T-helper 17 cell (primary cell): ENCODE measurements at places on chromosomes 4 and X.

- DNase-seq: no peak
Measured at GRCh38 chrX:34197946-34198345, 65.8 kb upstream of the FAM47A start.

GRCh38 chr4:7722766-7723387 lies 216.8 kb downstream of the AFAP1 start:
- no peak for DNase-seq

DNA sequence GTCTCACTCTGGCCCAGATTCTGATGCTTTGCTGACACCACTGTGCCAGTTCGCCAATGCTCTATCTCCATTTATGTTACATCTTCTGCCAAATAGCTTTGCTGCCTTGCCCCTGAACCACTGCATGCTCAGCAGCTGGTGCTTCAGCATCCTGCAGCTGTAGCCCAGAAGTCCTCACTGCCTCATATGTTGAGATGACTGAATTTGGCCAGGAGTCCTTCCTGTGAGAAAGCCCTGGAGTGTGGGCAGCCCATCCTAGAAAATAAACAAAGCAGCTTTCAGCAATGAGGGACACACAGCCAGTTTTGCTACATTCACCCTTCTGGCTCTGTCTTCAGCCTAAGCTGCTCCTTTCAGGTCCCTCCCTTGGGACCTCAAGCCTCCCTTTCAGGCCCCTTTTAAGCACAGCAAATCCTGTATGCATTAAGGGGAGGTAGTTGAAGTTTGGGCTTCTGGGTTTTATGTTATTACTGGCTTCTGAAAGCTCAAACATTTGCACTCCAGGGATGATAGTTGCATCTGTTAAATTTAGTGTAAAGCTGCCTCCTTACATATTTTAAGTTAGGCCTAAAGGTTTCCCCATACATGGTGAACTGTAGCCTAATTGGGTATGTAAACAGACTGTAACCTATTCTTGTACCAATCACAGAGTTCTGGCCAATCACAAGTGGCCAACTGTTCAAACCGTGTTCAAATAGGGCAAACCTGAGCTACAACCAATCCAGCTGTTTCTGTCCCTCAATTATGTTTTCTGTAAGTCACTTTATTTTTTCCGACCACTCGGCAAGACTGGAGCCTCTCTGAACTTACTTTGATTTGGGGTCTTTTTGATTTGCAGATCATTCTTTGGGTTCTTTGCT lies 2.1 kb upstream of the TMEM165 start:
- DNase-seq: no peak

- DNase-seq: no peak
Measured at GRCh38 chrX:123986377-123986776, 24.9 kb downstream of the STAG2 start.

GRCh38 chr4:77954690-77955089 lies 92.1 kb downstream of the MRPL1 start:
- DNase-seq: no peak

DNA sequence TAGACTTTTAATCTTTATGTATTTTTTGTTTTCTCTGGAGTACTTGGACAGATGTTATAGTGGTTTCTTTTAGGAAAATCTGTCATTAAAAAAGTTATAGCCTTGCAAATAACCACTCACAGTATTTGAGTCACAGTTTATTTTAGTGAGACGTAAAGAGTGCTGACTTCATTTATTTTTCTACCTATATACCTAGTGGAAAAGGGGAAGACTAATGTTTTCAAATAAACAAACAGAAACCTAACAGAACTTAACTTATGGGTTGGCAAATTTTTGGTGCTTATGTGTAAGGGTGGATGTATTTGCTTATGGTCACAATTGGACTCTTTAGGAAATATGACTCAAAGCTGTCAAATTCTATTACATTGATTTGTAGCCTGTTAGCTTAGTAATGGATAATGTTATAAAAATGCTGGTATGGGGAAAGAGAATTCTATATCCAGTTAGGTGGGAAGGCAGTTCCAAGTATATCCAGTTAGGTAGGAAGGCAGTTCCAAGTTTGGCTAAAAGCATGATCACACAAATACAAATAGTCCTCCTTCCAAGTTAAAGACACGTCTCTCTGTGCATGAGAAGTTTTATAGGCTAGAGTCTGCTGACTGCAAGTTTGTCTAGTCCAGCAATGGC lies 61.9 kb downstream of the SLC9A6 start:
- no peak for DNase-seq

DNA sequence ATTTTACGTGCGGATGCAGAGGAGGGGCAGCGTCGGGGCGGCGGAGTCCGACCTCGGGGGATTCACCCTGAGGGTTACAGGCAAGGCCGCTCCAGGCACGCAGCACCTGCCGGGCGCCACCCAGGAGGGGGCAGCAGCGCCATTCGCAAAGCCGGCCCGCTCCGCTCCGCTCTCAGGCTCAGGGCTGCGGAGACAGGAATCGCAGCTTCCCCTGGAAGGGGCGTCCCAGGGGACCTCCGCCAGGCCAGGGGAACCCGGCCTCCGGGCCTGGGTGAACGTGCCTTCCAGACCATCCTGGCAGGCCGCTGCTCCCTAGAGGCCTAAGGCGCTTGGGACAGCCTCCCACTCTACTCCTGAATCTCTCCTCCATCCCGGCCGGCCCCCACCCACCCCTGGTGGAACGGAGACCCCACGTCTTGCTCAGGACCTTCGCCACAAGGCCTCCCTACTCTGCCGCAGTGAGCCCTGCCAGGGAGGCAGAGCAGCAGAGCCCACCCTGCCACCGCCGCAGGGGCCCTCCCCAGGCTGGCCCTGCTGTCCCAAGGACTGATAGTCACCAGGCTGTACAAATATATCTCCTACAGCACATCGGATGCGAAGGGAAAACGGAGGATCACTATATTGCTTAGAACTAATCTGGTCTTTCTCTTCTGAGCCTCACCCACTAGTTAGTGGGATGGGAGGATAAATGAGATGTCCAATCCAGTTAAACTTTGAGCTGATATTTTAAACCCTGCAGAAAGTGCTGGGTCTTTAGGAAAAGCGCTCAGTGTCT lies 115.0 kb downstream of the SMIM20 start:
- DNase-seq: peak; percentile 60

DNA sequence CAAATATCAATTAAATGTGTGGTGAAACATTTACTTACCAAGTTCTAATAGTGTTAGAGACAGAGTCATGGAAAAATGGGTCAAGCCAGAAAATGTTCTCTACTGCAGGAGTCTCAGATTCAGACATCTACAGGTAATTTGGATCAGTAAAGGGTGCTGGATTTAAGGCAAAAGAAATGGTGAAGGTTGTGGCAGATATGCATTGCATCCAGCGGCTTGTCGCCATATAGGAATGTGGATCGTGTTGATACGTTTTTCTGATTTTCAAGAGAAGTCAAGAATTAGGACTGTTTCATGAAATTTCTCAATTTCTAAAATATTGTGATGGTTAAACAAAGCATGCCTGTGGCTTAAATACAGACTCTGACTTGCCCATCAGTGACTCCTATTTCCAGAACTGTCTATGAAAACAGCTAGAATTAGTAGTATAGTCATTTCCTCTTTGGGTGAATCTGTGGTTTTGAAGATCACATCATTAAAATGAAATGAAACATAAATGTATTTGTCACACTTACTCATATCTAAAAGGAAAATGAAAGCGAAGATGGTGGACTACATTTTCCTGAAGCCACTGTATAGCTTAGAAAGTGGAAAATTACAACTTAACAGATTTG lies 110.1 kb upstream of the VEGFC start:
- DNase-seq: no peak

DNA sequence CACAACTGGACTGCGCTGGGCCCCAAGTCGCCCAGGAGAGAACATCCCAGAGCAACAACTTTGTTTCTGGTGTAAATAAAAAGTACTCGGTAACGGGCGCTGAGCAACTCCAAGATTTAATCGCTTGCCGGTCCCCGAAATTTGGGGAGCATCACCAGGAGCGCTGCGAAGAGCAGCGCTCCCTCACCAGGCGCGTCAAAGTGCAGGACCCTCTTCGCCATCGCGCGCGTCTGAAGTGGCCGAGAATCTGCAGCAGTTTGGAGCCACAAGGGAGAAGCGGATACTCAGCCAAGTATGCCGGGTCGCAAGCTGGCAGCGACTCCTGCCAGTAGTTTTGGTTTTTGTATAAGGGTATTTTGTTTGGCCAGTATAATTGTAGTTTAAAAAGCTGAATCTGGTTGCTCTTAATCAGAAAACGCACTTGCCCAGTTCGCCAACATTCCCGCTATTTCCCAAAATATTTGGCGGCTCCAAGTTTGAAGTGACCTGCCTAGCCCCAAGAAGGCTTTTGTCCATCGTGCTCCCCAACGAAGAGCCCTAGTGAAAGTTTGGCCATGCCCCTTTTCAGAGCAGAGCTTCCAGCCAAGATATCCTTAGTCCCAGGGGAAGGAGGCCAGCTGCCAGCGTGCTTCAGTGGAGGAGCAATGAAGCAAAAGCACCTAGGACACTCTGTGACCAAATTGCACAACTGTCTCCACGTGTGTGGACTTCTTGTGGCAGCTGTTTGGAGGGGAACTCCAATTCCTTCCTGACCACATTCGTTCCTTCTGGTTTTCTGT lies 557 bp upstream of the KDR start:
- DNase-seq: no peak

DNA sequence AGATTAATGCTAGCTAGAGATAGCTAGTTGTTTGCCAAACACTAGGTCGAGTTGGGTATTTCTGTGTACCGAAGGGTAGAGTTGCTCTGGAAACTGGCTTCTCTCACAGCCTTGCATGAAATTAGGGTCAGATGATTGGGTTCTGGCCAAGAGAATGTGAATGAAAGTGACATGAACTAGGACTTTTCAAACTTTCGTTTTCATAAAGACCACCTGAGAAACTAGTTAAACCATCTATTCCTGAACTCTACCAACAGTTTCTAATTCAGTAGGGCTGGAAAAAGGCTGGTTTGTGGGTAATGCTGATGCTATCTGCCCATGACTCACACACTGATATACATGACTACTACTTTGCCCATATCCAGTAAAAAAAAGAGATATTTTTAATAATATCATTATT lies 157.6 kb downstream of the GASK1B start:
- no peak for DNase-seq

DNA sequence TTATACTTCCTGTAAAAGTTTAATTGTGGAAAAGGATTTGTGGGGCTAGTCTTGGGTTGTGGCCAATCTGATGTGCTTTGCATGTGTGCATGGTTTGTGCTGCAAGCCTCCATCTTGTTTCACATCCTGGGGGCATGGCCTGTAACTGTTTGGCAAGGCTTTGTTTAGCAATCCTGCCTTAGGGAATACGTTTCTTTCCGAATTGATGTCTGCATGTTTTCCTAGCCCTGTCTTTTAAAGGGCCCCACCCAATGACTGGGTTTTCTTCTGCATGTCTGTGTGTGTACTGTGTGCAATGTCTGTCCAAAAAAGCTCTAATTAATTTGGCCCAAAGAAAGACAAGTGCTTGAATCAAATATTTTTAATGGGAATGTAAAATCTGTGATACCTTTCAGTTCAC lies 74.6 kb upstream of the MID1IP1 start:
- no peak for DNase-seq

GRCh38 chr4:65071564-65071963 lies 598.7 kb downstream of the EPHA5 start:
- DNase-seq: no peak

DNA sequence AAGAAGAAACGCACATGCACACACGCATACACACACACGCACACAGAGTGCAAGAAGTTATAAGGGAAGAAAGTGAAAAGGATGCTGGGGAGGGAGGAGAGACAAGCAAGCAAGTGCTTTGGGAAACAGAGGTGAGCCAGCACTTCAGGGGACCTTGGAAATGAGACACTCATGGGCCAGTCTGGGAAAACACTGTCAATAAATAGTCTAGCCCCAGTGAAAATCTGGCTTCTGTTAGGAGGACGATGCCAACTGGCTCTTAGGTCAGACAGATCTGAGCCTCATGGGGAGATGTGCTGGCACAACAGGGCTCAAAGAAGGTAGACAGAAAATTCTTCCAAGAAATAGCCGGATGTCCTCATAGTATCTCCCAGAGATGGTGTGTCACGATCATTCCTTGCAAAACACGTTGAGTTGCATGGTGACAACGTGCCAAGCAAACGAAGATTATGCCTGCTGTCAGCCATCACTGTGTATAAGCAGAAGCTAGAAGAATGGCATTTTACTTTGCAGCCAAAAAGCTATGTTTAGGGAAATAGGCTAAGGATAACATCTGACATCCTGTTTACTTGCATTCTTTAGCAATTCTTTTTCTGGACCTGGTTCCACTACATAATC lies 557 bp upstream of the ARHGEF6 start:
- no peak for DNase-seq

DNA sequence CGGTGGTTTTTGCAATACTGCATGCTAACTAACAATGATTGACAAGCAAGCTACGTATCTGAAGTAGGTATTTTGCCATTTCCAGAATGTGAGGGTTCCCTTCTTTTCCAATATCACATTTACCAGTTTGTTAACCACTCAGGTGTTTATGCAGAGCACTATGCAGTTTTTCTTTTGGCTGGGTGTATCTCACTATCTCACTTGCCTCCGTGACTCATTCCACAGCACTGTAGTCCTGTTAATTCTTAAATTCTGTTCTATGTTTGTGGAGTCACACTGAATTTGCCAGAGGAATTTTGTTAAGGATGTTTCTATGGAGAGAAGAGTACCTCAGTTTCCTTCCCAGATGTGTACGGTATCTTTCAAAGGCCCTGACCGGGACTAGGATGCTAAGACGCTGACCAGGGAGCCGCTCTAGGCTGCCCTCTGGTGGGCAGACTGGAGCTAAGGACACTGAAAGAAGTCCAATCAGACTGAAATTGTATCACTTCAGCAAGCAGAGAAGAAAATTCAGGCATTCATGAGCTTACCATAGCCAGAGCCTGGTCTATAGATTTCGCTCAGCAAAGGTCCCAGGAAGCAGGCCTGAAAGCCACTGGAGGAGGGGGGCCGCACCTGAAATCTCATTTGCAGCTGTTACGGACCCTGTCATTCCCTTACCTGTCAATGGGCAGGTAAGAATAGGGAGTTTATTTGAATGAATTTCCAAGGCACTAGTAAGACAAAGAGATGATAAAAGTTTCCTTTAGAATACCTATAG lies 388.4 kb upstream of the SPOCK3 start:
- DNase-seq: no peak

DNA sequence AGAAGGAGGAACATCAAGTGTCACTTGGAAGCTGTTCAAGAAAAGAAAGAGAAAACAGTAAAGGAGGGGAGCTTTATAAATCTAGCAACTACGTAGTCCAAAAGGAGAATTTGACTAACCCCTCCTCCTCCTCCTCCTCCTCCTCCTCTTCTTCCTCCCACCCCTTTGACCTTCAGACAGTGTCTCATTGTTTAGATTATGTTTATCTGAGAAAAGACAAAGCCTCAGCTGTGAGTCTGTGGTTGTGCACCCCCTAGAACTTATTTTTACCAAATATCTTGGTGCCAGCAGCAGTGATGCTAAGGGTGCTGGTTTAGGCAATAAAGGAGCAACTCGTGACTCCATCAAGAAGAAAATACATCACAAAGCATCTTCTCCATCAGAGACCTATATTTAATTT lies 68.9 kb upstream of the BMP2K start:
- no peak for DNase-seq

DNA sequence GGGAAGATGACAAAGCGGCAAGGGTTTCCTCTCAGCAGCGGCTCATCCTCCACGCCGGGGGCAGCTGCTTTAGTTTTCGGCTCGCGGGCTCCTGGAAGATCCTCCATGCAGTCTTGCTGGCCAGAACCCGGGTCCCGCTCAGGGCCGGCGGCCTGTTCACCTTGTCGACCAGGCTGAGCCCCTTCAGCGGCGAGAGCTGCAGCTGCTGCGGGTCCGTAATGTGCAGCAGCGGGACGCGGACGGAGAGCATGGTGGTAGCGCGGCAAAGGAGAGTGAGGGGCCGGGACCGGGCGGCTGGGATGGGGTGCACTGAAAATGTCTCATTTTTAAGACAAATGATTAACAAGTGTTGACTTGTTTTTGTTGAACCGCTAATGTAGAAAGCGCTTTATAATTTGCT lies 33.2 kb downstream of the EFHC2 start:
- no peak for DNase-seq
